ENCODE measurements at places on chromosomes 2 and 18.

- no peak for DNase-seq
Measured at GRCh38 chr18:77078690-77079070, 53.9 kb downstream of the MBP start.

GRCh38 chr2:175005733-175006264 is 618 bp upstream of the CHN1 start:
- no peak for DNase-seq

DNA sequence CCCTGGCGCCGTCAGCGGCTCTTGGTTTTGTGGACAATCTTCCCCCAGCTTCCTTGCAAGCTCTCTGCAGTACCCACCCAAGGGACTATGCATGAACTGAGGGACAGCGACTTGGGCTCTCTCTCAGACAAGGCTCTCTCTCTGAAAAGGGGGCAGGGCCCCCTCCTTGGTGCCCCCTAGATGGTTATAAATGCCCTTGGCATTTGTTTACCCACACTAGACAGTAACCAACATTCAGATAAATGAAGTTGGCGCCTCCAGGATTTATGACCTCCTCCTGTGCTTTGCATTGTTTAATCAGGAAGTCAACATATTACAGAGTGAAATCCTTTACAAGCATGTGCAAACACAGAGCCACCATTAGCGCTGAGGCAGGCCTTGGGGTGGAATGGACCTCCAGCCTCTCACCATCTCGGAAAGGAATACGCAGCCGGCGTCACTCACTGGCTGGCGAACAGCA is 547.4 kb upstream of the ID2 start:
- DNase-seq: no peak

DNA sequence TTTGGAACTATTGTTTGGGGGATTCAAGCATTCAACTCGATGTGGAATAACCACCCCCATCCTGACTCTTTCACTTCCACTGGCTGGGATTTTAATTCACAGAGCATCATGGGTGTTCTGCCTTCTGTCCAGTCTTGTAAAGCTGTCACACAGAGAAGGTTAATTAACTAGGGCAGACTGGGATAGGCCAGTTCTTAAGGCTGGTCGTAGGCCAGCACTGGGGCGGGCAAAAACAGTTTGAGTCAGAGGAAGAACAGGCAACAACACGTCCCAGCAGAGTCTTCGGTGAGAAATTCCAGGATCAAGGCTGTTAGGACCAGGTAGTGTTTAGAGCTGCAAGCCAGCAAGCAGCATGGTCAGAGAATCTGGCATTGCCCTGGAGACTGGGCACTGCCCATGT is 4.0 kb upstream of the RNF152 start:
- DNase-seq: no peak

DNA sequence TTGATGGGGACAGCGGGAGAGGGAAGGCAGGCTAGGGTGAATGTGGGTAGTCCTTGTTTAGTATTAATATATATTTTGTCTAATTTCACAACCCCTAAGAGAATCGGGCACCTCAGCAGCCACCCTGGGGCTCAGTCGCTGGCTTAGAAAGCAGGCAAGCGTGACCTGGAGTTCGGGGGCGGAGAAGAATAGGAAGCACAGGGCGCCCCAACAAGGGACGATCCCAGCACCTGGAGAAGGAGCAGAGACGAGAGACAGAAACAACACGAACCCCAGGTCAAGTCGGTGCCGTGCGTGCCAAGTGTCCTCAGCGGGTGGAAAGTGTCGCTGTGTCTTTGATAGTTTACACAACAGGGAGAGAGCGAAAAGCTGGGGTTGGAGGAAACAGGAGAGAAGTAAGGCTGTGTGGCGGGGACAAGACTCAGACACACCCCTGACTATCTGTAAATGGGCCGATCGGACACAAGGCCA is 95.4 kb downstream of the NFATC1 start:
- DNase-seq: no peak

- no peak for DNase-seq
Measured at GRCh38 chr2:204505488-204505887, 39.8 kb upstream of the PARD3B start.

- DNase-seq: no peak
Measured at GRCh38 chr2:234706086-234706485, 209.2 kb upstream of the ARL4C start.

- no peak for DNase-seq
Measured at GRCh38 chr18:28469946-28470345, 293.0 kb upstream of the CDH2 start.

DNA sequence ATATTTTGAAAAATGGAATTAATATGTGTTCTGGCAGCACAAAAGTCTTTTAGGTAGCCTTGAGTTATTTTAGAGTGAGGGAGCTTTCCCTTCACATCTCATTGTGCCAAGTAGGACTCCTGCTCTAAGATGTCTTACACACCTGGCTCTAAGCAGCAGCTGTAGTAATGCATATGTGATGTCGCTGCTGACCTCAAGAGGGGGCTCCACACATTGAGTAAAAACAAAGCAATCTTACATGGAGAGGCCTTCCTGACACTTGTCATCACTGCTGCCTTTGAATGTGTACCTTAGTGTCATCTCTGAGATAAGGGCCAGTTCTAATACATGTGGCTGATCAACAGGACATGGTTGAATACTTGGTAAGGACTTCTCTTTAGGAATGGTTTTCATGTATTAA is 75.8 kb downstream of the ACTR3 start:
- DNase-seq: no peak

DNA sequence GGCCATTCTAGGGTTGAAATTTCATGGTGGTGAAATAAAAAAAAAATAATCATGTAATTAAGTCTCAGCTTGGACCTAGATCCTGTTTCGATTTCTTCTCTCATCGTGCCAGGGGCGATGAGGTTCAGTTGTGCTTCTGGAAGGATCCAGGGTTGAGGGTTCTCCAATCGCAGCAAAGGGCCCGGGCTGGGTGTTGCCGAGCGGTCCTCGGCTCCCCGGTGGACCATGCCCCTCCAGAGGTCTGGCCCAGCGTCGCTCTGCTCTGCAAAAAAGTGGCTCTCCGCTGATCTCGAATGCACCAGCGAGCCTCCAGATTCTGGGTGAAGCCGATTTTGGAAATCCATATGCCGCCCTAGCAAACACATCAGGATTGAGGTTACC is 39.0 kb downstream of the EN1 start:
- DNase-seq: no peak

DNA sequence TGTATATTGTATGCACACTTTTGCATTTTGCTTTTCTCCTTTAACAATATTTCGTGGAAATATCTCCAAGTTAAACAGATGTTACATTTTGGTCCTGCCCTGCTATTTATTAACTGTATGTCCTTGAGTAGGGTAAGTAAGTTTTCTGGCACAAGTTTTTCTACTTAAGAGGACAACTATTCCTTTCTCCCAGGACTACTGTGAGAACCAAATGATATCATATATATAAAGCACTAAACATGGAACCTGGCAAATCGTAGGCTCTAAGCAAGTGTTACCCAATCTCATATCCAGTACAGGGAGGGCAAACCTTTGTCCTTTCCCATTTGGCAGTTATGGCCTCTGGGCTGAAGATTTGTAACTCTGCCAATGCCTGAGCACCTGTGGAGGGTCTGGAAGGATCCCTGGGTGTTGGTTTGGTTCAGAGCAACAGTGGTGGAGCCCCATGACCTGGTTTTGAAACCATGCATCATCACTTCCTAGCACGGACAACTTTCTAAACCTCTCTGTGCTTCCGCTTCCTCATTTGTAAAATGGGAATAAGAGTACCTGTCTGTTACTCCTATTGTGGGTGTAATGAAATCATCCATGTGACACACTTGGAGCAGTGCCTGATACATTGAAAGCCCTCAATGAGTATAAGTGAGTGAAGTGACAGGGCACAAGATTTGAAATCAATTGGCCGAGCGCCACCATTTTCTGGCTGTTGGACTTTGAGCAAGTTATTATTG is 28.3 kb upstream of the ICOS start:
- no peak for DNase-seq

GRCh38 chr2:234502285-234502918 is 5.5 kb upstream of the ARL4C start:
- DNase-seq: no peak

GRCh38 chr2:135882415-135882814 is 6.2 kb upstream of the MCM6 start:
- no peak for DNase-seq

- DNase-seq: no peak
Measured at GRCh38 chr2:148201075-148202004, 180.4 kb downstream of the MBD5 start.
